ENCODE measurements at places on chromosomes 3 and 15.

GRCh38 chr3:110518031-110518430 lies 553.6 kb upstream of the NECTIN3 start:
- H3K27me3 ChIP-seq: no peaks in the 10 kb centered on the region
- H3K4me1 ChIP-seq: no peaks in the 10 kb centered on the region
- H3K36me3 ChIP-seq: no peaks in the 10 kb centered on the region
- no peak overlapping the region for H3K4me3 ChIP-seq

DNA sequence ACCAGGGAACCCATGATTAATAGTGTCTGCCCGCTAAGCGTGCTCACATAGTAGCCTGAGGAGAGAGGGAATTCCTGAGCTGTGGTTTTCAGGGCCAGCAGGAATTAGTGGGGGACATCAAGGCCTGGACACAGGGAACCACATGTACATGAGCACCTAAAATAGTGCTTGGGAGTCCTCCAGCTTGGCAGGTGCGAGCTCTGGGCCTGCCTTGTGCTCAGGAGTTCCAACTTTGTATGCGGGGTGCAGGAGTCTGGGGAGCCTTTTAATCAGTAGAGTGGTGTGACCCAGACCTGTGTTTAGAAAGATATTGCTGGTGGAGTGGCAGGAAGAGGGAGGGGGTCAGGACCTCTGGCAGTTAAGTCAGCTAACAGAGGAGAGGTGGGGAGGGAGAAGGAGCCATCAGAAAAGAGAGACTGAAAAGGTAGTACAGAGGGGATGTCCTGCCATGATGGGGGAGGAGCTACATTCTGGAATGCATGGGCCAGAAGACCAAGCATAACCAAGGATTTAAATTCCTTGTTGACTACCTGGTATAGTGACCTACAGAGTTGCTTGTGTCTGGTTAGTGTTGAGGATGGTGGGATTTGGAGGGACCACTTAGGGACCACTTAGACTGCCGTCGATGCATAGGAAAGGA lies 1.9 kb downstream of the DAG1 start:
- H3K27ac ChIP-seq: peak overlapping the region; percentile 87
- DNase-seq: no peak
- H3K4me1 ChIP-seq: peaks cover 34% of the 10 kb centered on the region
- no peak overlapping the region for H3K4me3 ChIP-seq
- no peaks in the 10 kb centered on the region for H3K27me3 ChIP-seq

- no peaks in the 10 kb centered on the region for H3K27me3 ChIP-seq
- no peak overlapping the region for H3K4me3 ChIP-seq
- H3K27ac ChIP-seq: no peak overlapping the region
- H3K4me1 ChIP-seq: peaks cover 6% of the 10 kb centered on the region
Measured at GRCh38 chr15:41407341-41407740, 5.0 kb upstream of the NDUFAF1 start.

GRCh38 chr3:187227658-187228258 lies 30.5 kb downstream of the RTP1 start:
- DNase-seq: no peak
- H3K4me1 ChIP-seq: no peaks in the 10 kb centered on the region
- no peaks in the 10 kb centered on the region for H3K36me3 ChIP-seq
- H3K27me3 ChIP-seq: peaks cover 4% of the 10 kb centered on the region
- H3K4me3 ChIP-seq: no peak overlapping the region
- H3K27ac ChIP-seq: no peak overlapping the region

GRCh38 chr15:101122266-101122665 lies 129.6 kb downstream of the CHSY1 start:
- H3K36me3 ChIP-seq: no peaks in the 10 kb centered on the region
- H3K4me1 ChIP-seq: peaks cover 15% of the 10 kb centered on the region
- no peak for DNase-seq
- no peak overlapping the region for H3K4me3 ChIP-seq
- no peaks in the 10 kb centered on the region for H3K27me3 ChIP-seq
- H3K27ac ChIP-seq: no peak overlapping the region

GRCh38 chr3:119989981-119990655 lies 104.1 kb downstream of the GSK3B start:
- H3K4me3 ChIP-seq: no peak overlapping the region
- no peak for DNase-seq
- H3K27ac ChIP-seq: no peak overlapping the region
- no peaks in the 10 kb centered on the region for H3K27me3 ChIP-seq
- H3K4me1 ChIP-seq: no peaks in the 10 kb centered on the region
- no peaks in the 10 kb centered on the region for H3K36me3 ChIP-seq

DNA sequence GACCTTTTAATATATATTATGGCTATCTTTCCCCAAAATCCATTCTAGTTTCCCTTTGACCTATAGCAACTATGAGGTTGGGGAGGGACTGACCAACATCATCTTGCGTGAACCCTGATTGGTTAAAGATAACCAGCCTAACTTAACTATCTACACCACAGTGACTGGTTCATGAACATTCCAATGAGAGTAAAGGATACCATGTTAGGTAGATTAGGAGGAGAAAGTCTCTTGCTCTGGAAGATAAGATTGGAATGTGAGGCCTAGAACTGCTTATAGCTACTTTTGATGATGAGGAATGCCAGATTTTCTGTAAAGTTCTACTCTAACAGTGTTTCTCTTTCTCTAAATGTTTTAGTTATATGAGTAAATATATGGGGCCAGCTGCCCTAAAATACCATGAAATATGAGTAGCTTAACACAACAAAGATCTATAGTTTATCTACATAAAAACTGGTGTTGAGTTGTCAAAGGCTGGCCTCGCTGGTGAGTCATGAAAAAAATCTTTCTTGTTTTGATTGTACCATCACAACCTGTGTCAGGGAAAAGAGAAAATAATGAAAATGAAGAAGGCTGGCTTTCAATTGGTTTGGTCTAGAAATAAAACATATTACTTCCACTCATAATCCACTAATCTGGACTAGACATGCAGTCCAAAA lies 481.4 kb downstream of the NSUN3 start:
- DNase-seq: no peak
- H3K27me3 ChIP-seq: no peaks in the 10 kb centered on the region
- no peaks in the 10 kb centered on the region for H3K4me1 ChIP-seq
- no peaks in the 10 kb centered on the region for H3K36me3 ChIP-seq
- no peak overlapping the region for H3K27ac ChIP-seq
- no peak overlapping the region for H3K4me3 ChIP-seq

- no peaks in the 10 kb centered on the region for H3K4me1 ChIP-seq
- no peak overlapping the region for H3K27ac ChIP-seq
- no peak for DNase-seq
- H3K4me3 ChIP-seq: no peak overlapping the region
- no peaks in the 10 kb centered on the region for H3K36me3 ChIP-seq
Measured at GRCh38 chr3:89447243-89447642, 339.8 kb downstream of the EPHA3 start.

DNA sequence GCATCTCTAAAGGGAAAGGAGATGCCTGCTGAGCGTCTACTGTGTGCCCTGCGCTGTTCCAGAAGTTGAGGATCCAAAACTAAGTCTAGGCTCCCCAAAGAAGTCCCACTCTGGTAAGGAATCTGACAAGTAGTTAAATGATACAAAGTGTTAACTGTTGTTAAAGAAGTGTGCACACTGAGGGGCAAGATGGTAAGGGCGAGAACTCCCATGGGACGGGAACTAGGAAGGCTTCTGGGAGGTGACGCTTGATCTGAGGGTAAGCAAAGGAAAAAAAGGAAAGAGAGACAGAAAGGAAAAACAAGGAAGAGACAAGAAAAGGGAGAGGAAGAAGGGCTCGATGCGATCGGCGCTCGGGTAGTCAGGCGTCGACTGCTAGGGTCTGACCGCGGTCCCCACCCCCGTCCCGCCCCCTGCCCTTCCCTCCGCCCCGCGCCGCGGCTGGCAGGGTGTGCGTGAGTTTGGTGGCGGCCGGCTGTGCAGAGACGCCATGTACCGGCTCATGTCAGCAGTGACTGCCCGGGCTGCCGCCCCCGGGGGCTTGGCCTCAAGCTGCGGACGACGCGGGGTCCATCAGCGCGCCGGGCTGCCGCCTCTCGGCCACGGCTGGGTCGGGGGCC lies at the start of gene LACTB:
Gene LACTB (plus strand): TSS at position 480 of the 620 bp plus-strand sequence. CDS start 11 bp downstream, at position 491.
- peak within 1 kb of the TSS; percentile 76 for H3K4me3 ChIP-seq
- no peaks in the 10 kb centered on the region for H3K36me3 ChIP-seq
- peak within 1 kb of the TSS; percentile 67 for H3K27ac ChIP-seq

GRCh38 chr3:58560771-58561311 lies 16.4 kb downstream of the FAM107A start:
- no peak overlapping the region for H3K4me3 ChIP-seq
- H3K4me1 ChIP-seq: no peaks in the 10 kb centered on the region
- H3K36me3 ChIP-seq: no peaks in the 10 kb centered on the region
- H3K27me3 ChIP-seq: no peaks in the 10 kb centered on the region
- DNase-seq: no peak
- no peak overlapping the region for H3K27ac ChIP-seq

GRCh38 chr15:31398677-31399301 lies 72.2 kb downstream of the KLF13 start:
- H3K27ac ChIP-seq: no peak overlapping the region
- DNase-seq: no peak
- peaks cover 15% of the 10 kb centered on the region for H3K4me1 ChIP-seq
- no peak overlapping the region for H3K4me3 ChIP-seq
- H3K36me3 ChIP-seq: no peaks in the 10 kb centered on the region

- H3K4me1 ChIP-seq: no peaks in the 10 kb centered on the region
- DNase-seq: no peak
- H3K27ac ChIP-seq: no peak overlapping the region
Measured at GRCh38 chr3:172031996-172032395, 7.4 kb upstream of the FNDC3B start.

- H3K4me1 ChIP-seq: no peaks in the 10 kb centered on the region
- no peak overlapping the region for H3K27ac ChIP-seq
- H3K36me3 ChIP-seq: peaks cover 16% of the 10 kb centered on the region
- no peaks in the 10 kb centered on the region for H3K27me3 ChIP-seq
- DNase-seq: peak; percentile 52
Measured at GRCh38 chr3:42190701-42191442, 75.1 kb downstream of the CCK start.

DNA sequence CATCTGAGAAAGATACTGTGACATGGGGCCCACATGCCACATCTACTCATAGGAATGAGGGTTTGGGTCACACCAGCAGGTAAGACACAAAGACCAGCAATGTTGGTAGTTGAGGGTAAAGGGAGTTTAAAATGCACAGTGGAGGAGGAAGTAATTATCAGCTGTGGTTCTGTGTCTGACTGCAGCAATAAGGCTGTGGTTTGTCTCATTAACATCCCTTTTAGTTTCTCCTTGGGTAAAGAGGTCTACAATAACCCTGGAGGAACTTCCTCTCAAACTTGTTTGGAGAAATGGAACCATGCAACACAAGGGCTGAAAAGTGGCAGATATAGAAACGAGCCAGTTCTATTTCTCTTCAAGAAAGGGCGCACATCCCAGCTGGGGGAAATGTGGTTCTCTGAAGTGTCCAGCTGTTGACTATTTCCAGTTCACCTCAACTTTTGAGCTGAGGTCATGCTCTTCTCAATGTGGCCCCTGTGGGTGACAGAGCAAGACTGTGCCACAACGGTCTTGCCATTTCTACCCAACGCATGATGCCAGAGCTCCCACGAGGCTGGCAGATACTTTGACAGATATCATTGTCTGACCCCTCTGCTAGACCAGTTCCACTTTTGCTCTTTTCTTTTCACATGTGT lies 234.3 kb downstream of the SQOR start:
- H3K4me3 ChIP-seq: no peak overlapping the region
- no peak for DNase-seq
- H3K27me3 ChIP-seq: no peaks in the 10 kb centered on the region
- no peak overlapping the region for H3K27ac ChIP-seq
- no peaks in the 10 kb centered on the region for H3K36me3 ChIP-seq
- H3K4me1 ChIP-seq: no peaks in the 10 kb centered on the region

DNA sequence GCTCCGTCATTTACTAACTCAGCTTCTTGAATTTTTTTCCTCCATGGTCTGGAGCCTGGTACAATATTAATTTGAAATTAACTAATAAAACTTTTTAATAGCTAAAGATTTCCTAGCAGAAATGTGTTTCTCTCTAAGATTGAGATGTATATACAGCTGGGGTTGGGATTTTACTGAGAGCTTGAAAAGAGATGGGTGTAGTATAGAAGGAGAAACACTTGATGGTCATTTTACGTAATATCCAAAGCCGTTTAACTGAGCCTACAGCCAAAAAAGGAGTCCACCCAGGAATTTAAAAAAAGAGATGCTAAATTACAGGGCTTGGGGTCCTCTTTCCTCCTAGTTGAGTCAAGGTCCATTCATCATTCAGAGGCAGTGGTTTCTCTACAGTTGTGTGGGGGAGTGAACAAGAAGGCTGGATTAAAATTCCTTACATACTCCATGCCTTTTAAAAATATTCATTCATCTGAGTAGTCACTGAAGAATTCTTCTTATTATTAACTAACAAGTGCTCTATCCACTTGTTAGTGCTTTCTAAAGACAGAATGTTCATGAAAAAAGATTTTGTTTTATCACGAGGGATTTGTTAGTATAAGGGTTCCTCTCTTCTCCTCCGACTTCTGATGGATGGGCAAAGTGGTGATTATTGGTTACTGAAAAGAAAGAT lies 255.3 kb upstream of the IL12A start:
- no peak overlapping the region for H3K27ac ChIP-seq
- DNase-seq: no peak
- H3K4me3 ChIP-seq: no peak overlapping the region
- H3K4me1 ChIP-seq: no peaks in the 10 kb centered on the region
- no peaks in the 10 kb centered on the region for H3K27me3 ChIP-seq

- DNase-seq: no peak
- H3K36me3 ChIP-seq: peaks cover 53% of the 10 kb centered on the region
- peak overlapping the region; percentile 88 for H3K27ac ChIP-seq
Measured at GRCh38 chr3:197952440-197952839, 2.5 kb downstream of the RPL35A start.

GRCh38 chr3:135133905-135134683 lies 339.0 kb downstream of the EPHB1 start:
- H3K4me3 ChIP-seq: no peak overlapping the region
- no peaks in the 10 kb centered on the region for H3K27me3 ChIP-seq

- no peak overlapping the region for H3K4me3 ChIP-seq
- H3K27me3 ChIP-seq: no peaks in the 10 kb centered on the region
- no peaks in the 10 kb centered on the region for H3K36me3 ChIP-seq
- no peaks in the 10 kb centered on the region for H3K4me1 ChIP-seq
Measured at GRCh38 chr15:49415638-49416037, 7.4 kb upstream of the FGF7 start.

GRCh38 chr15:36737430-36737891 lies 158.0 kb downstream of the CDIN1 start:
- no peaks in the 10 kb centered on the region for H3K4me1 ChIP-seq
- H3K27me3 ChIP-seq: no peaks in the 10 kb centered on the region
- H3K4me3 ChIP-seq: no peak overlapping the region
- DNase-seq: no peak

DNA sequence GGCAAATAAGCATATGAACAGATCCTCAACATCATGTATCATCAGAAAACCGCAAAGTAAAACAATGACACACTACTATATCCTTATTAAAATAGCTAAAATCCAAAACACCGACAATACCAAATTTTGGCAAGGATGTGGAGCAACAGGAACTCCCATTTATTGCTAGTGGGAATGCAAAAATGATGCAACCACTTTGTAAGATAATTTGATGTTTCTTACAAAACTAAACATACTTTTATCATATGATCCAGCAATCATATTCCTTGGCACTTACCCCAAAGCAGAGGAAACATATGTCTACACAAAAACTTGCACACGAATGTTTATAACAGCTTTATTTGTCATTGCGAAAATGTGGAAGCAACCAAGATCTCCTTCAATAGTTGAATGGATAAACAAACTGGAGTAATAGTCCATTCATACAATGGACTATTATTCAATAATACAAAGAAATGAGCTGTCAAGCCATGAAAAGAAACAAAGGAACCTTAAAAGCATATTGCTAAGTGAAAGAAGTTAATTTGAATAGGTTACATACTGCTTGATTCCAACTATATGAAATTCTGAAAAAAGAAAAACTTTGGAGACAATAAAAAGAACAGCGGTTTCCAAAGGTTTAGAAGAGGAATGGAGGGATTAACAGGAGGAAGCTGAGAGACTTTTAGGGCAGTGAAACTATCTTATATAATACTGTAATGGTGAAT lies 172.0 kb downstream of the VPS13C start:
- DNase-seq: no peak
- no peaks in the 10 kb centered on the region for H3K27me3 ChIP-seq
- no peak overlapping the region for H3K4me3 ChIP-seq
- H3K27ac ChIP-seq: no peak overlapping the region
- peaks cover 12% of the 10 kb centered on the region for H3K36me3 ChIP-seq

All from CD4-positive, alpha-beta memory T cell (primary cell).